ENCODE measurements at places on chromosomes 4 and X.

DNA sequence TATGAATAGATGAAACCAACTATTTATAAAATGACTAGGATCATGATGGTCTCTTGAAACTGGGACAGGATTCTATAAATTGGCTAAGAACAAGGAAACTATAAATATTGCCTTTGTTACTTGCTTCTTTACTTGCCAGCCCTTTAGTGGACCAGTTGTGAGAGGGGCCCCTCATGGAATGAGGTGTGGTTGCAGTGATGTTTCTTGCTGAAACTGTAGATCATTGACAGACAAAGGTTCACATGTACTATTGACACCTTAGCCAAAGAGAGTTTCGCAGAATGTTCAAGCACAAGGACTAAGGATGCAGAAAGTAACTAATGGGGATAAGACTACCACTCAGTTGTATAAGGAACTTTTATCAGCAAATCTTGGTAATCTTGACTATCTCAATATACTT, 135.0 kb upstream of the SMIM10 start:
- no peak for DNase-seq

DNA sequence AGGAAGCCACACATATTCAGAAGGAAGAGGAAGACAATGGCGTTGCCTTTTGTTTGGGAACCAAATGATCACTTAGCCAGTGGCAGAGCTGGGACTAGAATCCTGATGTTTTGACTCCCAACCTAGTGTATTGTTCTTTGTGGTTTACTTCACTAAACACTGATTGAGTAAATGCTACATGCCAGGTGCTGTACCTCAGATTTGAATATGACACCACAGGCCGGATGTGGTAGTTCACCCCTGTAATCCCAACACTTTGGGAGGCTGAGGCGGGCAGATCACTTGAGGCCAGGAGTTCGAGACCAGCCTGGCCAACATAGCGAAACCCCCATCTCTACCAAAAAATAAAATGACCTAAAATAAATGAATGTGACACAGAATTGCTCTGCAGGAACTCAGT, 8.4 kb downstream of the NDUFA1 start:
- DNase-seq = no peak

DNA sequence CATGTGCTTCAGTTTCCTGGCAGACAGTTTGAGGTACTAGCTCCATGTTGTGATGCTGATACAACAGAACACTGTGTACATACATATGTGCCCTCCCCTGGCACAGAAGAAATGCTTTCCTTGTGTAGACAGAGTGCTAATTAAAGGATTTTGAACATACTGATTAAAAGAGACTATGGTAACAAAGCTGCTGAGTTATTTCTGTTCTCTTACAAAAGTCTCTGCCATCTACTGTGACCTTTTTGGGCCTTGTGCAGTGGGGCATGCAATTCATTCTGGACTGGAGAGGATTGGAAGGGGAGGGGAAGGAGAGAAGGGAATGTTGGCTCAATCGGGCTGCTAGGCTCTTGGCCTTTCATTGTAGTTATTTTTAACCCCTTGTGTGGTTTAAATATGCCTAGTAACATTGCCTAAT, 6.0 kb downstream of the PDLIM5 start:
- DNase-seq = peak; percentile 25

DNA sequence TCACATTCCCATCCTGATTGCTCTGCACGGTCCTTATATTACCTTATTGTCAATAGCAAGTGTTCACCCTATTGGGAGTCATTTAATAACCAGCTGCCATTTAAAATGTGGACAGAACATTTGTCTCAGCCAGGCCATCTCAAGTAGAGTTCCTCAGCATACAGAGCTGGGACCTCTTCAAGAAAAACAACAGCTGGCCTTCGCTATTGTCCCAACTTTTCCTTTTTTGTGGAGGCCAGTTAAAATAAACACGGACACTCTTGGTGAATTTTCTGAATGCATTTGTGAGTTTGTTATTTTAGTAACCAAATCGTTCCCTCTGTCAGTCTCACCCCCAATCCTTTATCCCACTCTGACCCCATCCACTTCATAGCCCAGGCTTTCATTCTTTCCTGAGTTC, 395.3 kb upstream of the PITX2 start:
- no peak for DNase-seq

GRCh38 chr4:183700407-183700806, 41.3 kb downstream of the TRAPPC11 start:
- no peak for DNase-seq

DNA sequence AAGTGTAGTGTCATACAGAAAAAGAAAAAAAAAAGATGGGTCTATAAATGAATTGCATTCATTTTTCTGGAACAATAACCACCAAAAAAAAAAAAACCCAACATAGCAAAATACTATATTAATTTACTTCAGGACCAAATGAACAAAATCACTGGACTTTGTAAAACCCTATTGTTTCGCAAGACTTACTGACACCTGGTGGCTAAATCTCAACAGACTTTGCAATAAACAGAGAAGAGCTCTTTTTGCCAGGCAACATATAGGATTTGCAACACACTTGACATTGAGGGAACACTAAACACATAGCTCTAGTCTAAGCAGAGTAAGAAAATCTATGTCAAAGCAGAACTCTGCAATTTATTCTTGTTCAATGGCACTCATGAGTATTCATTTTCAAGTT, 990.2 kb downstream of the STPG2 start:
- peak; percentile 5 for DNase-seq

DNA sequence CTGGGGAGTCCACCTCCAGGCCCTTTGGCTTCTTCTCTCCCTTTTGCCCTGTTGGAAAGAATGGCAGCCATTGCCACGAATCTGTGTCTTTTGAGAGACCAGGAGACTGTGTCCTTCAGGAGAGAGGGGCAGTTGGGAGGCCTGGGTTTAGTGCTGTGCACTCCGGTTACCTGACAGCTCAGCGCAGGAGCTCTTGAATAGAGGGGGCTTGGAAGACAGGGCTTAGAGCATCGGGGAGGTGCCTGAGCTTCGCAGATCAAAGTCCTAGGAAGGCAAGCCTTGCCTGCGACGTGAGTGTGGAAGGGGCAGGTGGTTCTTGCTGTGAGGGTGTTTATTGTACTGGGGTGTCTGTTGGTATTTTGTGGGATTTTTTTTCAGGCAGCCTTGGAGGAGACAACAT, 41.9 kb upstream of the TADA2B start:
- no peak for DNase-seq

- DNase-seq = no peak
Measured at GRCh38 chr4:98564852-98565251, 93.6 kb downstream of the TSPAN5 start.

DNA sequence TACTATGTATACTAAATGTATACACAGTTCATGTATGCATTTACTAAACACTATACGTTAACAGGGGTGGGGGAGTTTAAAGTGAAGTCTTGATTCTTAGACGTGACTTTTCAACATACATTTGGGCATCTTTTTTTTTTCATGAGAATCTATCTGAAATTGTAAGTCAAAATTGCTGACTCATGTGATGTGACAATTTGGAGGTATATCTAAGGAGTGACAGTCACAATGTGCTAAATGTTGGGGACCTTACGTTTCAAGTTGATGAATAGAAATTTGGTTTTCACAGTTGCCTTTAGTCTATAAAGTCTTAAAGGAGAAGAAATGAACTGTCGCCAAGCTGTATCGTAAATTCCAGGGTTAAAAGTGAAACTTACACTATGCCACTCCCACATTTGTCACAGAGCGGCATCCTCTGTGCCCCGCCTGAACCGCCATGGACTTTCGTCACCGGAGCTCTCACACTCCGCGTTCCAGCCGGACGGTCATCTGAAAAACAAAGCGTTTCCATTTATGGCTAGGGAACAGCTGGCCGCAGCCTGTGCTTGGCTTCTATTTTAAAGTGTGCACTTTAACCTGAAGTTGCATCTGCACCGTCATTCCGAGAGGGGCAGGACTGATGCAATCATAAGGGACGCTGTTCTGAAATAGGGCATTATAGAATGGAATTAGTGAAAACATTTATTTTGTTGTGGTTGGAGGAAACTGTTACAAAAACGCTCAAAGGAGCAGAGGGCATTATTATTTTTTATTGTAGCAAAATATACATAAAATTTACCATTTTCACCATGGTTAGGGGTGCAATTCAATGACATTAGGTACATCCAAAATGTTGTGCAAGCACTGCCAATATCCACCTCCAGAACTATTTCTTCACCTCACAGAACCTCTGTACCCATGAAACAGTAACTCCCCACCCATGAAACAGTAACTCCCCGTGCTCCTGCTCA, 30.9 kb downstream of the PDLIM3 start:
- peak; percentile 69 for DNase-seq

- no peak for DNase-seq
Measured at GRCh38 chrX:78029663-78030062, 60.2 kb upstream of the PGAM4 start.

DNA sequence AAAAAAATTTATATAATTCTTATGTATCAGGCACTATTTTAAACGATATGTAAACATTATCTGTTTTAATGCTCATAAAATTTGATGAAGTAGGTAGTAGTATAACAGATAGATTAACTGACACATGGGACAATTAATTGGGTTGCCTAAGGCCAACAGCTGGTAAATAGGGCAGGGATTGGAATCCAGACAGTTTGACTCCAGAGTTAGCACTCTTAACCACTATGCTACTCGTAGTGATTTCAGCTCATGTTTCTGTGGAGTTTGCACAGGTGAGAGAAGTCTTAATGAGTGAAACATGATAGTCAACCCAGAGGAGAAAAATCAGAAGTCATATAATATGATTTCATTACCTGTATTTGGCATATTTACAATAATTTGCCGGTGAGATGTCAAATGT, 126.0 kb upstream of the WDFY3 start:
- no peak for DNase-seq

DNA sequence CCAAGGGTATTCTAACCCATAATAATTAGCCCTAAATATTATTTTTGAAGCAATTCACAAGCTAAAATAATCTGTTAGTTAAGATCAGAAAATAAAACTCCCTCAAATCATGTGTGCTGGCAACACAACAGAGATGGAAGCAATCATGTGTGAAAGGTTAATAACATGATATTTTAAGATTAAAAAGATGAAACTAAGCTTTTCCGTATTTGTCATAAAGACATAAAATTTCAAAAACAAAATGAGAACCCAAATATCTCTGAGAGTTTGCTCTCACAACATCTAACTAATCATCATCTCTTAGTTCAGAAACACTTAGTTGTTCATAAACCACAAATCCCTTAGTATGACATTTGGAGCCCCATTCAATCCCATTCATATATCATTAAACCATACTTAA, 749.1 kb downstream of the CCSER1 start:
- no peak for DNase-seq

- no peak for DNase-seq
Measured at GRCh38 chr4:26864899-26865298, 4.3 kb downstream of the STIM2 start.

DNA sequence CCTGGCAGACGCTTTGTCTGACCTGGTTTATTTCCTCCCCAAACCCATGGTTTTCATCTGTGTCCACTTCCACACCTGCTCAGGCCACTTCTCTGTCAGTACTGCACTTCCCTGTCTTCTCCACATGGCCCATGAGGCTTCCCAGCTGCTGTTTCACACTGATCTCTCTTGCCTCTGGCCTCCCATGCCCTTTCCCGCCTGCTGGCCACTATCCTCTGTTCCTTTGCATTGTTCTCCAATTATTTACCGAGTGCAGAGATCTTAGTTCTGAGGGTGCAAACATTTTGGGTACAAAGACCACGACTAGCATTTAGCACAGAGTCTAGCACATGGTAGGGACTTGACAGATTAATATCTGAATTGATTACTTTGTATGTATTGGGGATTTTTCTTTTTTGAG, 174.8 kb upstream of the NPY2R start:
- DNase-seq = no peak

DNA sequence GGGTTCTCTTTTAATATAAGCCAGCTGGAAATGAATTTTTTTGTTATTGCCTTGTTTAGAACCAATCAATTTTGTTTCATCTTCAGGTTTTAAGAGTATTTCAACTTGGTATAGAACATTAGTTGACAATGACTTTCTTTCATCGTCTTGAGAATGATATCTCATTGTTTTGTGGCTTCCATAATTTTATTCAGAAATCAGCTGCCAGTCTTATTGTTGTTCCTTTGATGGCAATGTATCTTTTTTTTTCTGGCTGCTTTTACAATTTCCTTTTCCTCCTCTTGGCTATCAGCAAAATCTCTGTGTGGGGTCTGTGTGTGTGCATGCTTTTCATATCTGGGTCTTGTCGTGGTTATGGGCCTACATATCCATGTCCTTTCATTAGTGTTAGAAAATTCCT, 1536.4 kb upstream of the TENM3 start:
- no peak for DNase-seq

DNA sequence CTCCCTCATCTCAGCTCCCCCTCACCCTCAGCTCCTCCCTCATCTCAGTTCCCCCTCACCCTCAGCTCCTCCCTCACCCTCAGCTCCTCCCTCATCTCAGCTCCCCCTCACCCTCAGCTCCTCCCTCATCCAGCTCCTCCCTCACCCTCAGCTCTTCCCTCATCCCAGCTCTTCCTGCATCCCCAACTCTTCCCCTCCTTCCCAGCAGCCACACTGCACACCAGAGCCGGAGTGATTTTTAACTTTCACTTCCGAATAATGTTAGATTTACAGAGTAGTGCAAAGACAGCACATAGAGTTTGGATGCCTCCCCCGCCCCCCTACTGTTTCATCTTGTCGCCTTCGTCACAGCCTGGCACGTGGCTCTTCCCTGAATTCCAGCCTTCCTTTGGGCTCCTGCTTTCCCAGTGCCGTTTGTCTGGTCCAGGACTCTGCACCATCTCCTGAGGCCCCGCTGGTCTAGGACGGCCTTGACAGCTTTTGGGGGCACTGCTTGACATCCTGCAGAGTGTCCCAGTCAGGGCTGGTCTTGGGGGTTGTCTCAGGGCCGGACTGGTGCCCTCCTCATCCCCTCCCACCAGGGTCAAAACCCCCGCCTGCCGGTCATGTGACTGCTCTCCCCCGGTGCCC, 110.2 kb downstream of the FAM53A start:
- DNase-seq = no peak

- DNase-seq = no peak
Measured at GRCh38 chrX:25012433-25012735, 3.4 kb downstream of the ARX start.

DNA sequence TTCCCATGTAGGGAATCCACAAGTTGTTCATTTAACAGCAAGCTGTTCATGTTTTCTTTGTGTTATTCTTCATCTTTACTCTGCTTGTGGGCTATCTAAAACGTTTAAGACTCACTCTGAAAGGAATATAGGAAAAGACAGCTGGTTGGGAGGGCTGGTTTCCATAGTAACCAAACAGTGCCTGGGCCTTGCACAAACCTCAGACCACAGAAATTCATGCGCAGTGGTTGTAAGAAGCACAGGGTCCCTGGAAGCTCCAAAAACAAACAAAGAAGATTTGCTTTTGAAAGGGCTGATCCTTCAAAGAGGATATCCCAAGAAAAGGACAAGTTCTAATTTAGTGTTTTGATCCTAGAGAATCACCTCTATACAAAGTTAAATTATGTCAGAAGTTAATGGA, 7.8 kb downstream of the SERTM2 start:
- peak; percentile 42 for DNase-seq

GRCh38 chrX:96971812-96972211, 88.1 kb downstream of the RPA4 start:
- no peak for DNase-seq

- DNase-seq = no peak
Measured at GRCh38 chr4:77481856-77482255, 123.8 kb upstream of the CXCL13 start.

Measured in kidney epithelial cell (primary cell).